ENCODE measurements at places on chromosomes 16 and 17.

GRCh38 chr16:68194251-68194650 lies 41.7 kb downstream of the ESRP2 start:
- DNase-seq: no peak

DNA sequence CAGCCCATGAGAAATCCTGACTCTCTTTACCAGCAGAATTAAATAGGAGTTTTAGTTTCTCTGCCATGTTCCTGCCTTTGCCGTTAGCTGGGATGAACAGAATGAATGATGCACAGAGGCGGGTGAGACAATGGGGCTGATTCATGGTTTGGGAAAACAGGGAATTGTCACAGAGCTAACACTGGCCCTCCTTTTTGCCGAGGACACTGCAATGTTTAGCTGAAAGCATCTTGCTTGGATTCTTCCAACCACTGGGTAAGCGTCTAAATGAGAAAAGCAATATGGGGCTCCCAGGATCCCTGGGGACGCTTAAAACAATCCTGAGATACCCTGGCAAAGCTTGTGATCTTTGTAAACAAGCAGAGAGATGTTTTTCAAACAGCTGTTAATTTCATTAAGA lies 12.8 kb upstream of the PAFAH1B1 start:
- DNase-seq: no peak

DNA sequence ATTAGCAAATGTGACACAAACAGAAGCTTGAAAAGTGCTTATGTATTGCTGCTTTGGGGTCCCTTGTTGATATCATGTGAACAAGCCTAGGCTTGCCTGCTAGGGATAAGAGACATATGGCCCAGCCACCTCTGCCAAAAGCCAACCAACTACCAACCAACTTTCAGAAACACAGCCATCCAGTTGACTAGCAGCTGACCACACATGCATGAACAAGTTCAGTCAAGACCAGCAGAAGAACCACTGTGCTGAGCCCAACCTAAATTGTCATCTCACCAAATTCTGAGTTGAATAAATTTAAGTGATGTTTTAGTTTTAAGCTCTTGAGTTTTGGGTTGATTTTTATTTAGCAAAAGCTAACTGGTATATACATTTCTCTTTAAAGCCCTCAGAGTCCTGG lies 3.5 kb downstream of the ERN2 start:
- no peak for DNase-seq

DNA sequence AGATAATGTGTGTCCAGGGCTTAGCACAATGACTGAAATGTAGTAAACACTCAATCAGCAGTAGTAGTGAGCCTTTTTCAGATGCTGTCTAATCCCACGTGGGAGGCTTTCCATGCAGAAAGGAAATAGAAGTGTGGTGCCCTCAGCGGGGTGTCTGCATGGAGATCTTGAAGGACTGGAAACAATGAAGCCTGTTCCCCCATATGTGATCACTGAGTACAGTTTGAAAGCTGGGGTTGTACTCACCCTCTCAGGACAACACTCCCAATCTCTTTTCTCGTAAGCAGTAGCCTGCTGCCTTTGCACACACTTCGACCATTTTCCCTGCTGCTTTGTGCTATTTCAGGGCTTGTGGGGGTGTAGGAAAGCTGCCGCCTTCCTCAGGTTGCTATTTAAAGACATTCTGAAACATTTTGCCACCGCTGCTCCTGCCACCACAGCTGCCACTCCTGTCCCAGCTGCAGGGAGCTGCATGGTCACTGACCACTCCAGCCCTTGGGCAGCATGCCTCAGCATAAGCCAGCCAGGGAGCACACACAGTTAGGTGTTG lies 40.6 kb upstream of the HAS3 start:
- no peak for DNase-seq

- no peak for DNase-seq
Observed at GRCh38 chr16:66703406-66704215, 7.1 kb upstream of the CMTM4 start.

DNA sequence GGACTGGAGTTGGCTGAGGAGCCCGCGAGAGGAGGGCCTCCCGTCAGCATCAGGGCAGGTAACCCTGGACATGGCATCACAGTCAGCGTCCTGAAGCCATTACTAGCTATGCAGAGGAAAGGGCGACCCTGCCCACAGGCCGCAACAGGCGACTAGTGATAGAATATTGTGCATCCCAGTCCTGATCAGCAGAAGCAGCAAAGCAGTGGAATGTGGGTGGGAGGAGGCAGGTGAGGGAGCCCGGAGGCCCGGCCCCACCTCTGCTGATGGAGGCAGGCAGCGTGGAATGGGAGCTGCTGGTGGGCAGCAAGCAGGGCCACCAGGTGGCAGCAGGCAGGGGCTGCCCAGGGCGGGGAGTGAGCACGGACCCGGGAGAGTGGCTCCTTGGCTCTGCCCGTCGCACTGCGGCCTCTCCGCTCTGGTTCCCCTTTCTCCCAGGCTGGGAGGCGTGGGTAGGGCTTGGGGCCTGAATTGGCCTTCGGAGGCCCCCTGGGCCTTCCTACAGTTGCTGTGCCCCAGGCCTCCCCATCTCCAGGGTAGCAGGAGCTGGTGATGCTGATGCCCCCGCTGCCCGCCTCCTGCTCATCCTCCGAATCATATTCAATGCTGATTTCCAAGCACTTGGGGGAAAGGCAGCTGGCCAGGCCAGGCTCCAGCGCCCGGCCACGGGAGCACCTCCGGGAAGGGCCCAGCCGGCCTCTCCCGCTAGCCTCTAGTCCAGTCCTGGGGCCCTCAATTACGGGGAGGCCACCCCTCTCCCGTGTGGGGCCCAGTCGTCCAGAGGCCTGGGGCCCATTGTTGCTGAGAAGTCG lies 20.2 kb downstream of the TSPOAP1 start:
- no peak for DNase-seq

- DNase-seq: no peak
Observed at GRCh38 chr17:79814974-79815835, 18.3 kb upstream of the CBX8 start.

GRCh38 chr16:82748026-82748425 lies 121.3 kb downstream of the CDH13 start:
- no peak for DNase-seq
